ENCODE measurements at places on chromosomes 2 and 18. TPM values are rescaled to one million over a fixed set of nuclear protein-coding genes. Genes with fewer than 3 reads are reported as not detected.

TMEM87B gene
- 24.6 TPM for total RNA-seq

- no peak for DNase-seq
Observed at GRCh38 chr2:44321360-44321759, 39.9 kb downstream of the PREPL start.

DNA sequence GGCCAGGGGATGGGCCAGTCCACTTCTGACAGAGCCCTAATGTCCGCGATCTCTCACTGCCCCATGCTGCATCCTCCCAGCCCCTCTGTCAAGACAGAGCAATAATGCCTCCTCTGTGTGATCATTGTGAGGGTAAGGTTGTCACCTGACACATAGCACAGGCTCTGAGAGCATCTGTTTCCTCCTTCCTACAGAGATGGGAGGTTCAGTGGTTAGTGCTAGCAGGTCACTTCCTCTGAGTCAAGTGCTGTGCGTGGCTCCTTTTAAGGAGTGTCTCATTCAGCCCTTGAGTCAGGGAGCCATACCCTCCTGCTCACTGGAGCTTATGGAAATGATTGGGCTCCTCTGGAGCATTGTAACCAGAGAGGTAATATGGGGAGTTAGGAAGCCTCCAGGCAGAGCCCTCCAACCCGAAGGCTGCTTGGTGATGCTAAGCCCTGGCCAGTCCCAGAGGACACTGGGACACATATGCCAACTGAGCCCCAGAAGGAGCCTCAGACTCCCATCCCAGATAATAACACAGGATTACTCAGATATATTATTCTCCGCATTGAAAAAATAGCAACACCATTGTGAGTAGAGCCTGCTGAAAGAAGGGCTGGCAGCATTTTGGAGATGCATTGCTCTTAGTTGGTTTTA, 189.0 kb downstream of the GALNT1 start:
- peak; percentile 20 for DNase-seq

- DNase-seq: no peak
Observed at GRCh38 chr2:23587341-23587880, 202.4 kb downstream of the KLHL29 start.

DNA sequence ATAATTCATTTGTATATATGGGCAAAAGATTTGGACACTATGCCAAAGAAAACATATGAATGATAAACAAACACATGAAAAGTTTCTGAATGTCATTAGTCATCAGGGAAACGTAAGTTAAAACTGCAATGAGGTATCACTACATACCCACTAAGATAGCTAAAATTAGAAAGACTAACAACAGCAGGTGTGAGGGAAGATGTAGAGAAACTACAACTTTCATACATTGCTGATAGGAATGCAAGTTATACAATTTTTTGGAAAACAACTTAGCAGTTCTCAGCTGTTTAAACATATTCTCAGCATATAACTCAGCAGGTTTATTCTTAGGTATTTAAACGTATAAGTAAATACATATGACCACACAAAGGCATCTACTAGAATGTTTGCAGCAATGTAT, 563.5 kb upstream of the KLHL29 start:
- DNase-seq: no peak

Data from CD4-positive, CD25-positive, alpha-beta regulatory T cell (primary cell).